IPS-NIHi11 (cell line): ENCODE measurements at places on chromosomes 11 and 22.

GRCh38 chr22:29998627-29999384, 81.5 kb upstream of the HORMAD2 start:
- DNase-seq, result no peak

DNA sequence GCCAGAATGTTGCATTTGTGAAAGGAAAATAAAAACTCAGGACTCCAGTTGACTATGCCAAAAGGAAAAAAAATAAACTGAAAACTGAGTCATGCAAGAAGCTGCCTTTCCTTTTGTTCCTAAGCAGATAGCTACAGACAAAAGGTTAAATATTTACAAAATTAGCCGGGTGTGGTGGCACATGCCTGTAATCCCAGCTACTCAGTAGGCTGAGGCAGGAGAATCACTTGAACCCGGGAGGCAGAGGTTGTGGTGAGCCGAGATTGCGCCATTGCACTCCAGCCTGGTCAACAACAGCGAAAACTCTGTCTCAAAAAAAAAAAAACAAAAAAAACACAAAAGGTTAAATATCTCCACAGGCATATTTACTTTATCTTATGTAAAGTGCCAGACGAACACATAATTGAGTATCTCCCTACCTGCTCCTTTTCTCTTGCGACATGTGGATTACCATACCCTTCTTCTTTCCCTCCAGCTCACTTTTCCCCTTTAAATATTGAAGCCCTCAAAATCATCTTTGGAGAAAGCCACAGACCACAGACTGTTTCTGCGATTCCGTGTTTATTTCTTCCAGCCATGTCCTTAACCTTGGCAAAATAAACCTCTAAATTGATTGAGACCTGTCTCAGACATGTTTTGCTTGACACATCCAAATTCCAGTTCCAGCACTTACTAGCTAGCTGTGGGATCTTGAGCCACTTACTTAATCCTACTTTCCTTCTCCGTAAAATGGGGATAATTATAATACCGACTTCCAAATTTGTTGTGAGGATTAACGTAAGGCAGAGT, 2.3 kb upstream of the SMPD1 start:
- no peak for DNase-seq

DNA sequence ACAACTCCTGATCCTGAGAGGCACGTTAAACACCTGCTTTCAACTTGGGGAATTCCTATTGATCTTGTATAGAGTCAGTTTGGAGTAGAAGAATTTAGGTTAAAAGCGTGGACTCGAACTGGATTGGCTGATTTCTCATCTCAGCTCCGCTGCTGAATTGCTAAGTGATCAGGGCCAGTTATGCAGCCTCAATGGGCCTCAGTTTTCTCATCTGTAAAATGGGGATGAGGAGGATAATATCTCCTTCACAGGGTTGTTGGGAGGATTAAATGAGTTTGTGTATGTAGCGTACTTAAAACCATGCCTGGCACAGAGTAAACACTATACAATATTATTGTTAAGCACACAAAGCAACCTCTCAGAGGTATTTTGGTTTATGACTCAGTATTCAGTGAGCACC, 53.2 kb upstream of the HEPHL1 start:
- DNase-seq, result no peak

DNA sequence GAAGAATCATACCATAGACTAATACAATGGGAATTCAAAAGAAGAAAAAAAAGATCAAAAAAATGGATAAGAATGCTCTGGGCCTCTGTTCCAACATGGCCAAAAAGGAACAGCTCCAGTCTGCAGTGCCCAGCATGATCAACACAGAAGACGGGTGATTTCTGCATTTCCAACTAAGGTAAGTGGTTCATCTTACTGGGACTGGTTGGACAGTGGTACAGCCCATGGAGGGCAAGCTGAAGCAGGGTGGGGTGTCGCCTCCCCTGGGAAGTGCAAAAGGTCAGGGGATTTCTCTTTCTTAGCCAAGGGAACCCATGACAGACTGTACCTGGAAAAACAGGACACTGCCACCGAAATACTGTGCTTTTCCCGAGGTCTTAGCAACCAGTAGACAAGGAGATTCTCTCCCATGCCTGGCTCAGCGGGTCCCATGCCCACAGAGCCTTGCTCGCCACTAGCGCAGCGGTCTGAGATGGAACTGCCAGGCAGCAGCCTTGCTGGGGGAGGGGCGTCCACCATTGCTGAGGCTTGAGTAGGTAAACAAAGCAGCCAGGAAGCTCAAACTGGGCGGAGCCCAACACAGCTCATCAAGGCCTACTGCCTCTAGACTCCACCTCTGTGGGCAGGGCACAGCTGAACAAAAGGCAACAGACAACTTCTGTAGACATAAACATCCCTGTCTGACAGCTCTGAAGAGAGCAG, 428.4 kb downstream of the MN1 start:
- peak; percentile 64 for DNase-seq

DNA sequence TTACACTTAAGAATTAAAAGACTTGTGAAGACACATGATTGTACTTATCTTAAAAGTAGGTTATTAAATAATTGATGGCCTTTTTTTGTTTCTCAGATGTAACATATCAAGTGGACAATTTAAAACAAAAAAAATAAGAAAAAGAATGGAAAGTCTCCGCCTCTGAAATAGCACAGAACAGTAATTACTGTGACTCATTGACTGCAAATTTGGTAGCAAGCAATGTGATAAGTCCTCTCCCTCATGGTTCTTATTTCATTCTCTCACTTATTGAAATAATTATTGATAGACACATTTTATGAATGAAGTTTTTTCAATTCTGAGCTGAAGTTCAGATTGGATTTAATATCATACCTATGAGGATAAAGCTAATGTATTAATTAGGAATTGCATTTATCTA, 717.9 kb upstream of the LUZP2 start:
- no peak for DNase-seq

DNA sequence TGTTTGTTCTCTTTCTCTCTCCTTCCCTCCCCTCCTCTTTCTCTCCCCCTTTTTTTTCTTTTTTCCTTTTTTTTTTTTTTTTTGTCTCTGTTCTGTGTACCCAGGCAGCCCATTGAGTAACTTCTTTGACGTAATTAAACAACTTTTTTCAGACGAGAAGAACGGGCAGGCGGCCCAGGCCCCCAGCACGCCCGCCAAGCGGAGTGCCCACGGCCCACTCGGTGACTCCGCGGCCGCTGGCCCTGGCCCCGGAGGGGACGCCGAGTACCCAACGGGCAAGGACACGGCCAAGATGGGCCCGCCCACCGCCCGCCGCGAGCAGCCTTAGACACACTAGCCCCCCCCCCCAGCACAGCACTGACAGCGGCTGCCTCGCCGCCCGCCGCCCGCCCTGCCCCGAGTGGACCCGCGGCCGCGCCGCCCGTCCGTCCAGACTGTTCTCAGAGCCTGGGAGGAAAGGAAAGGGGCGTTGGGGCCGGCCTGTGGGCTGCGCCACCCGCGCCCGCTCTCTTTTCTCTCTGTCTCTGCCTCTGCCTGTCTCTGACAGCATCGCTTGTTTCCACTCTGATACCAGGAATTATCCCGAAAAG, 26.1 kb downstream of the MOB2 start:
- DNase-seq, result no peak

- DNase-seq, result no peak
Observed at GRCh38 chr22:48156603-48157355, 1394.3 kb downstream of the TBC1D22A start.

- DNase-seq, result no peak
Observed at GRCh38 chr11:44351006-44351660, 41.2 kb upstream of the ALX4 start.

DNA sequence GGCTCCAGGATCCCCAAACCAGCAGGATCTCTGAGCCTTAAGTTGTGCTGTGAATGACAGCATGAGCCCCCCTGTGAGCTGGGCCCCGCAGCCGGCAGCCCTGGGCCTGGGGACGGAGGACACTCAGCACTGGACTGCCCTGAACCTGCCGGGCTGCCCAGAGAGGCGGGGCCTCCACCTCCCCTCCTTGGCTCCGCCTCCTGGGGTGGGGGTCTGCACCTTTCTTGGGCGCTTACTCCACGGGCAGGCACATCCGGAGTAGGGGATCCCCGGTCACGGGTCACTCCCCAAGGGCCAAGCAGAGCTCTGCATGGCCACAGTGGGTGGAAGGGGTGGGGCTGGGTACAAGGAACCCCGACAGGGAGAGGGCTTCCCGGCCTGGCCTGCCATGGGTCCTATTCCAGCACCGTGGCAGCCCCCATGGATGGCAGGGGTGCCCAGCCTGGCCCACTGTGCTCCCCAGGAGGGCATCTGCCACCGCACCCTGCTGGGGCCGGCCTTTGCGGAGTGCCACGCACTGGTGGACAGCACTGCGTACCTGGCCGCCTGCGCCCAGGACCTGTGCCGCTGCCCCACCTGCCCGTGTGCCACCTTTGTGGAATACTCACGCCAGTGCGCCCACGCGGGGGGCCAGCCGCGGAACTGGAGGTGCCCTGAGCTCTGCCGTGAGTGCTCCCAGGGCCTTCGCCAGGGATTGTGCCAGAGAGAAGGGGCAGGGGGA, 5.4 kb downstream of the MUC5B start:
- peak; percentile 66 for DNase-seq

DNA sequence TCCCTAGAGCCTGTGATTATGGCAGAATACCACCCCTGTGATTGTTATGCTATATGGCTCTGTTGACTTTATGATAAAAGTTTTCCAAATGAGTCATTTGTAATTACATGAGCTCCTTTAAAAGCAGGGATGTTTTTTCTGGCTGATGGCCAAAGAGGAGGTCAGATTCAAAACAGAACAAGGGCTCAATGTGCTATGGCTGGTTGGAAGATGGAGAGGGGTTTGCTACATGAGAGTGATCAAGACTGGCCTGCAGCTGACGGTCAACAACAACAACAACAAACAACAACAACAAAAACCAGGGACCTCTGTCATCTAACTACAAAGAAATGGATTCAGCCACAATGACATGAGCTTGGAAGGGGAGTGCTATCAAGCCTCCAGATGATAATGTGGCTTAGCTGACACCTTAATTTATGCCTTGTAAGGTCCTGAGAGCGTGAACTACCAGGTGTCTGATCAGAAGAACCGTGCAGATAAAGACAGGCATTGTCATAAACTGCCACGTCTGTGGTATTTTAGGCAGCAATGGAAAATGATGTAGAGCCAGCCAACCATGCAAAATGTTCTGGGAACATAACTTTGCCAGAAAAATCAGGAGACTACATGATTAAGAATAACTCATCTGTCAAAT, 47.2 kb downstream of the PIWIL3 start:
- DNase-seq, result no peak

GRCh38 chr22:46593211-46593681, 26.9 kb upstream of the GRAMD4 start:
- DNase-seq, result no peak

DNA sequence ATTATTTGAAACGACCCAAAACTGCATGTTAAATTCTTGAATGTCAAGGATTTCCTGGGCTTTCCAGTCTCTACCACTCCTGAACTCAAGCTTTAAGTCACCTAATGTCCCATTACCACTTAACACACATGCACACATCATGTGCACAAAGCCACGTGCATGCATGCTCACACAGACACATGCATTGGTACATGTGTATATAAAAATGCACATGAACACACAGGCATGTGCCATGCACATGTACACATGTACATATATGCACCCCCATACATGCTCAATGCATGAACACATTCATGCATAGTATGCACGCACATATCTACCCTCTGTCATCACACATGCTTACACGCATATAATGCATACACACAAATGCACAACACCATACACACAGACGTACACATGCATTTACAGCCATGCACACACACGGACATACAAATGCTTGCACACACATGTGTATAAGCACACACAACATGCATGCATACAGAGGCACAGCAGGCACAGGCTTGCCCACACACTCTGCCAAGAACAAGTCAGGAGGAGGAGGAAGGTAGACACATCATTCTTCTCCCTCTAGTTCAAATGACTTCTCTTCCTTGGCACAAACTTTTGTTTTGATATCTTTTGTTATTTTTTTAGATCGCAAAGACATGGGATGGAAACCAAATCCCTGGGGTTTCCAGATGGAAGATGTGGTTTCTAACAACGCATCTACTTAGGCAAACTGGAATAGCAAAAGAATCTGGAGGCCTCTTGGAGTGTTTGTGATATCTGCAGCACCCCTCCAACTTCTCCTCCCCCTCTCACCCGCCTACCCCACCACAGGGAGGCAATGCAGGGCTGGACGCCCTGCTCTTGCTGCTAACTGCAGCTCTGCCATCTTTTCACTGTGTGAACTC, 24.6 kb downstream of the RASD2 start:
- DNase-seq, result no peak

- no peak for DNase-seq
Observed at GRCh38 chr11:61779666-61780525, 12.5 kb downstream of the TMEM258 start.

GRCh38 chr22:25697181-25697664, 44.8 kb upstream of the MYO18B start:
- no peak for DNase-seq

- no peak for DNase-seq
Observed at GRCh38 chr11:116714902-116715301, 57.9 kb downstream of the BUD13 start.

- no peak for DNase-seq
Observed at GRCh38 chr11:82092904-82093303, 640.8 kb downstream of the FAM181B start.

GRCh38 chr11:118224511-118225188, at the start of gene JAML:
JAML (minus strand) TSS chr11:118225011; CDS start chr11:118214866, 10,145 bp downstream.
- no peak for DNase-seq

DNA sequence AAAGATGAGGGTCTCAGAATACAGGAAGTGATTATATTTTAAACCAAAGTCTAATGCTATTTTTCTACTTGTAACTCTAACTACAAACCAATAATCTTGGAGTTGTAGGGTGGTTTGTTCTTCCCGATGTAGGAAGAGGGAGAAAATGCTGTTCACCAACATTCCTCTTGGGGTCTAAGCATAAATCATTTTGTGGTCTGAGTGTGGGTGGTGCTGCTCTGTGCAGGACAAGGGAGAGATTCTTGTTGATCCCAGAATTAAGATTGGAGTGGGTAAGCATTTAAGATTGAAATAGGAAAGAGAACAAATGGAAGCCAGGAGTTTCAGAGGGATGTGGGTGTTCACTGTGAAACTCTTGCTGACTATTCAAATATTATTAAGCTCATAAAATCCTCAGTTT, 38.6 kb upstream of the MMP13 start:
- DNase-seq, result no peak

GRCh38 chr22:44625981-44626687, 75.9 kb upstream of the PRR5 start:
- peak; percentile 85 for DNase-seq

DNA sequence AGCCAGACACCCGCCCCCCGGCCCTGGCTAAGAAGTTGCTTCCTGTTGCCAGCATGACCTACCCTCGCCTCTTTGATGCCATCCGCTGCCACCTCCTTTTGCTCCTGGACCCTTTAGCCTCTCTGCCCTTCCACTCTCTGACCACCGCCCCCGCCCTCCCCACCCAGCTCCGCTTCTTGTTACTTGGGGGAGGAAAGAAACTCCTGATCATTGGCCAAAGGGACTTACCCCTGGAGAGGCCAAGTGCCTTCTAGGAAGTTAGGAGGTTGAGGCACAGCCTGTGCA, at the start of gene PRR33:
Gene PRR33 (minus strand): TSS at position 65 of the 285 bp plus-strand sequence. CDS start 1,311 bp downstream, outside the sequence.
- DNase-seq, result no peak

DNA sequence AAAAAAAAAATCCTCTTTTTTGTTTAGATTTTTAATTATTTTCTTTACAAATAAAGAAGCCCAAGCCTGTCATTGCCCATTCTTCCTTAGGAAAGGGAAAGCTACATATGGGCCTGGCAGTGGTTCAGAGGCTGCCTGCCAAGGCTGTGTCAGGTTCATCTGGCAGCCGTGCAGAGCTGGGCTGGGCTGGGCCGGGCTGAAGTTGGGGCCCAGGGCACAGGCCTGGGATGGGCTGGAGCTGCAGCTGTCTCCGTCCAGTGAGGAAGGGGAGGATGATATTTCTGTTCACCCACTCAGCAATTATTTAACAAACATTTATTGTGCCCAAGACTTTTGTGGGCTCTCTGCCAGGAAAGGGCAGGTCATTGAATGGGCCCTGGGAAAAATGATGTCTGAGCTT, 4.6 kb downstream of the PRR5L start:
- no peak for DNase-seq
